ENCODE measurements at places on chromosomes 2 and 18. TPM values are rescaled to one million over a fixed set of nuclear protein-coding genes. Genes with fewer than 3 reads are reported as not detected.

GRCh38 chr2:138760676-138761075, 19.5 kb downstream of the NXPH2 start:
- no peaks in the 10 kb centered on the region for H3K4me1 ChIP-seq
- H3K36me3 ChIP-seq: no peaks in the 10 kb centered on the region
- no peak for DNase-seq
- no peaks in the 10 kb centered on the region for H3K27me3 ChIP-seq
- H3K27ac ChIP-seq: no peak overlapping the region
- H3K4me3 ChIP-seq: no peak overlapping the region

Gene SULT1C2
- not detected for total RNA-seq

DNA sequence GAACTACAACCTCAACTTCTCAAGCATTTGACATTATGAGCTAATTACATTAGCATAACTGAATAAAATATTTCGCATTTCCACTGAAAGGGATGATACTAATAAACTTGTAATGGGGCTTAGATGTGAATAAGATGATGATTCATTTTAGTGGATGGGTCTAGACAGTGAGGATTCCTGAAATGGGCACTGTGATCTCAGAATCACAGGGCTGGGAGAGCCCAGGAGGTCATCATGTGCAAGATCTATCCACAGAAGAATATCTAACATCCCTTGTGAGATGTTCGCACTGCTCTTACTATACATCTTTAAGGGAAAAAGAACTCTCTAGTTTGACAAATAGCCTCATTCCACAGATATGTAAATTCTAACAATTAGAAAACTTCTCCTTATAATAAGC, 245.7 kb downstream of the DYM start:
- no peak for DNase-seq
- H3K36me3 ChIP-seq: peaks cover 17% of the 10 kb centered on the region
- no peak overlapping the region for H3K4me3 ChIP-seq
- no peak overlapping the region for H3K27ac ChIP-seq
- peaks cover 6% of the 10 kb centered on the region for H3K4me1 ChIP-seq

GRCh38 chr2:63975437-63976124, 43.6 kb downstream of the VPS54 start:
- H3K36me3 ChIP-seq: peaks cover 34% of the 10 kb centered on the region
- no peak overlapping the region for H3K4me3 ChIP-seq
- H3K27me3 ChIP-seq: no peaks in the 10 kb centered on the region
- H3K27ac ChIP-seq: no peak overlapping the region
- no peak for DNase-seq

- DNase-seq: no peak
- H3K4me1 ChIP-seq: no peaks in the 10 kb centered on the region
- H3K27me3 ChIP-seq: peaks cover 16% of the 10 kb centered on the region
- H3K4me3 ChIP-seq: no peak overlapping the region
- no peaks in the 10 kb centered on the region for H3K36me3 ChIP-seq
- H3K27ac ChIP-seq: no peak overlapping the region
Observed at GRCh38 chr2:33033606-33034081, 86.9 kb downstream of the LTBP1 start.

GRCh38 chr2:3023531-3023930, 354.1 kb downstream of the EIPR1 start:
- no peak for DNase-seq
- H3K36me3 ChIP-seq: no peaks in the 10 kb centered on the region
- no peak overlapping the region for H3K4me3 ChIP-seq
- no peaks in the 10 kb centered on the region for H3K4me1 ChIP-seq
- no peak overlapping the region for H3K27ac ChIP-seq

DNA sequence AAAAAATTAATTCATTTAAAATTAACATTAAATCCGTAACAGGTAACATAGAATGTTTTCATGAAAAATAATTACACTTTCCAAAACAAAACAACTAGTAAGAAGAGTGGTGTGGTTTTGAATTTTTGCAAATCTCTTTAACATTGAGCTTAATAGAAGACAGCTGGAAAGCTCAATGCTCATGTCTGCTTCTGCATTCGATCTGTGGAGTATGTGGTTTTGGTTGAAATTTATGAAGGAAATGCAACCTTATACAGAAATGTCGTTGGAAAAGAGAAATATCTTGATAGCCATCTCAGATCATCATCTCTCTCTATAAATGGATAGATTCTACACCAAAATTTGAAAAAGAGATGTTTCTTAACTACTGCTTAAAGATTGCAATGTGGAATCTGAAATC, 17.3 kb upstream of the FHL2 start:
- H3K27ac ChIP-seq: no peak overlapping the region
- peaks cover 32% of the 10 kb centered on the region for H3K27me3 ChIP-seq
- H3K36me3 ChIP-seq: no peaks in the 10 kb centered on the region
- DNase-seq: no peak
- peaks cover 2% of the 10 kb centered on the region for H3K4me1 ChIP-seq

Gene LYPD6
- total RNA-seq: not detected

GRCh38 chr2:211367293-211367692, 810.9 kb downstream of the CPS1 start:
- H3K36me3 ChIP-seq: no peaks in the 10 kb centered on the region
- H3K4me3 ChIP-seq: no peak overlapping the region
- H3K4me1 ChIP-seq: no peaks in the 10 kb centered on the region
- DNase-seq: no peak
- H3K27ac ChIP-seq: no peak overlapping the region

Gene APOB
- not detected for total RNA-seq

Gene ADI1
- total RNA-seq: 19.5 TPM

GRCh38 chr2:26465266-26465925, 12.5 kb downstream of the OTOF start:
- H3K4me3 ChIP-seq: no peak overlapping the region
- peaks cover 23% of the 10 kb centered on the region for H3K36me3 ChIP-seq
- H3K27me3 ChIP-seq: no peaks in the 10 kb centered on the region
- no peaks in the 10 kb centered on the region for H3K4me1 ChIP-seq

GRCh38 chr2:233758141-233758540, 1.9 kb upstream of the UGT1A1 start:
- DNase-seq: no peak
- H3K4me3 ChIP-seq: no peak overlapping the region
- peaks cover 3% of the 10 kb centered on the region for H3K27me3 ChIP-seq
- H3K27ac ChIP-seq: no peak overlapping the region

Gene COBLL1
- total RNA-seq: 0.50 TPM

Gene IL1B
- 0.19 TPM for total RNA-seq

Data from activated naive CD8-positive, alpha-beta T cell treated with anti-CD3 and anti-CD28 coated beads, Interleukin-2, amount 10 ng/mL, durations not matched to agents 7 days and 5 days (primary cell).